ENCODE measurements at places on chromosomes 6 and 20. TPM values are rescaled to one million over a fixed set of nuclear protein-coding genes. Genes with fewer than 3 reads are reported as not detected.
A peak's percentile ranks its signal among the peaks of the same experiment; 100 is the strongest.

The CYP39A1 gene
- 8.7 TPM for total RNA-seq

- DNase-seq, result no peak
Observed at GRCh38 chr6:130831607-130832006, 4.4 kb downstream of the SMLR1 start.

The PDE10A gene
- 3.6 TPM for total RNA-seq

- no peak for DNase-seq
Observed at GRCh38 chr6:34919651-34920050, 30.6 kb downstream of the ANKS1A start.

The MMUT gene
- 29.1 TPM for total RNA-seq

DNA sequence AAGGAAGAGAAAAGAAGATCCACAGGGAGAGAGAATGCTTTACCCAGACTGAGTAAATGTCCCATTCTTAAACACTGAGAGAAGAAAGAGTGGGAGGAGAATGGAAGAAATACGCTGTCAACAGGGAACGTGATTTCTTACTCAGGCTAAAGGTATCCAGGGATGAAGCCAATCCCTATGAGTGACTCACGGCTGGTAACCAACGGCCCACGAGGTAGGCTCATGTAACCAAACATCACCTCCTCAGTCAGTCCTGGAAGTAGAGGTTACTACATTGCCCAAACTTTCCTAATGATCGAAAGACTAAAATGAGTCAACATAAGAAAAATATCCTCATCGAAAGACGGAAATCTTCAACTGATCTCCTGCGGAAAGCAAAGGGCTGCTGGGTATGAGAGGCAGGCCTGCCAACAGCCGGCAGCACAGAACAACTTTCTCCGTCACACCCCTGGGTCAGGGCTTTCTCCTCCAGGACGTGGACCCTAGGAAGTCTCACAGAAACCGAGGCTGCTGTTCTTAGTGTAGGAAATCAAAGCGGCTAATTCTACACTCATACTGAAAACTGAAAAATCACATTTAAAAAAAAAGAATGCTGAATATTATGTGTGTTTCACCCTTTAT lies 292.6 kb downstream of the GMDS start:
- peak; percentile 37 for DNase-seq

GRCh38 chr20:61347443-61347842 lies 95.4 kb downstream of the CDH4 start:
- DNase-seq, result no peak

- no peak for DNase-seq
Observed at GRCh38 chr20:41224281-41224680, 86.9 kb downstream of the PLCG1 start.

- no peak for DNase-seq
Observed at GRCh38 chr6:136012943-136013342, 161.4 kb downstream of the PDE7B start.

The ZSCAN16 gene
- total RNA-seq, result 2.5 TPM

The RTEL1 gene
- 14.8 TPM for total RNA-seq

GRCh38 chr20:23156170-23156841 lies 70.2 kb upstream of the CD93 start:
- peak; percentile 68 for DNase-seq

The OTOR gene
- not detected for total RNA-seq

Measured in right cardiac atrium (tissue), 5 donors.